ENCODE measurements at places on chromosomes 7 and 10.

DNA sequence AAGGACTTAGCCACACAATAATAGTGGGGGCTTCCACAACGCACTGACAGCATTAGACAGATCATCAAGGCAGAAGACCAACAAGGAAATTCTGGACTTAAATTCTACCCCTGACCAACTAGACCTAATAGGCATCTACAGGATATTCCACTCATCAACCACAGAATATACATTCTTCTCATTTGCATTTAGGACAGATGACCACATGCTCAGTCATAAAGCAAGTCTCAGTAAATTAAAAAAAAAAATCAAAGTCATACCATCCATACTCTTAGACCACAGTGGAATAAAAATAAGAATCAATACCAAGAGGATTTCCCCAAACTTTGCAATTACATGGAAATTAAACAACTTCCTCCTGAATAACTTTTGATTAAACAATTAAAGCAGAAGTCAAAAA lies 155.9 kb downstream of the CDK14 start:
- no peak for DNase-seq

DNA sequence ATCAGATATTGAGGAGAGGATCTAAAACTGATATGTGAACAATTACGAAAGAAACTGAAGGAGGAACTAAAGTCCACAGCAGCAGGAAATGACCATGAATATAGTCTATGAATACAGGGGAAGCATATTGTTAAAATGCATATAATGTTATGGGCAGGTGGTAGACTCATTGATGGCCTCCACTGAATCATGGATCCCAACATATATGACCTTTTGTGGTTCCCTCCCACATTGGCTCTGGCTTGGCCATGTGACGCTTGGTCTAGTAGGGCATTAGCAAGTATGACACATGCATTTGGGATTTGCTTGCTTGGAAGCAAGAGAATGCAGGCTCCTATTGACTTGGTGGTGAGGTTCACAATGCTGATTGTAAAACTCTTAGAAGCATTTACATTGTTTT lies 55.2 kb upstream of the RAB18 start:
- DNase-seq: no peak

- no peak for DNase-seq
These were observed 15.5 kb downstream of the SVIL start for GRCh38 chr10:29619241-29619669.

GRCh38 chr10:120342115-120342714 lies 114.8 kb upstream of the PLPP4 start:
- no peak for DNase-seq

- no peak for DNase-seq
These were observed 18.0 kb downstream of the STX1A start for GRCh38 chr7:73701357-73701995.

DNA sequence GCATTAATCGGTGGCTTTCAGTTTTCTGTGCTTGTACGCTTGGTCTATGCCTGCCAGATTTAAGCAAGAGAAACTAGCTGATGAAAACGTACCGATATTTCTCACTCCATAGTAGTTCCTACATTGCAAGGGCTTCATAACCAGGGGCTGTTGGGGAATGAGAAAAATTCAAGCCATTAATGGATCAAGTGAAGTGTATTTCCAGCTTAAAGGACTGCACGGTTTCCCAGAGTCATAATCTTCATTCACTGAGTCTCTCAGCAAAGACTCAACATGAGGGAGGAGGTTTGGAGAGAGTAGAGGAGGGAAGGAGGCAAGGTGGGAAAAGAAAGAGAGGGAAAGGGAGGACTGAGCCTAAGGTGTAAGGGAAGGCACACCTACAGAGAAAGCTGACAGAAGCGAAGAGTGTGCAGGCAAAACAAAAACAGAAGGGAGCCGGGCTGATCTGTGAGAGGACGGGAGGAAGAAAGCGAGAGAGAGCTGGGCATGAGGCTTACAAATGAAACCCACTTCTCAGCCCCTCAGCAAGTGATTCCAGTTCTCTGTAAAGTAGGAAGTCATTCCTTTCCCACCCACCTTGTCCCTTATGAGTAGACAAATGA lies 625 bp downstream of the GIMAP2 start:
- DNase-seq: no peak

- DNase-seq: no peak
These were observed 93.6 kb upstream of the CUX1 start for GRCh38 chr7:101723835-101724234.

GRCh38 chr7:92751902-92752901 lies 84.2 kb downstream of the CDK6 start:
- no peak for DNase-seq

- no peak for DNase-seq
These were observed 67.3 kb downstream of the GLCCI1 start for GRCh38 chr7:8035647-8036518.

DNA sequence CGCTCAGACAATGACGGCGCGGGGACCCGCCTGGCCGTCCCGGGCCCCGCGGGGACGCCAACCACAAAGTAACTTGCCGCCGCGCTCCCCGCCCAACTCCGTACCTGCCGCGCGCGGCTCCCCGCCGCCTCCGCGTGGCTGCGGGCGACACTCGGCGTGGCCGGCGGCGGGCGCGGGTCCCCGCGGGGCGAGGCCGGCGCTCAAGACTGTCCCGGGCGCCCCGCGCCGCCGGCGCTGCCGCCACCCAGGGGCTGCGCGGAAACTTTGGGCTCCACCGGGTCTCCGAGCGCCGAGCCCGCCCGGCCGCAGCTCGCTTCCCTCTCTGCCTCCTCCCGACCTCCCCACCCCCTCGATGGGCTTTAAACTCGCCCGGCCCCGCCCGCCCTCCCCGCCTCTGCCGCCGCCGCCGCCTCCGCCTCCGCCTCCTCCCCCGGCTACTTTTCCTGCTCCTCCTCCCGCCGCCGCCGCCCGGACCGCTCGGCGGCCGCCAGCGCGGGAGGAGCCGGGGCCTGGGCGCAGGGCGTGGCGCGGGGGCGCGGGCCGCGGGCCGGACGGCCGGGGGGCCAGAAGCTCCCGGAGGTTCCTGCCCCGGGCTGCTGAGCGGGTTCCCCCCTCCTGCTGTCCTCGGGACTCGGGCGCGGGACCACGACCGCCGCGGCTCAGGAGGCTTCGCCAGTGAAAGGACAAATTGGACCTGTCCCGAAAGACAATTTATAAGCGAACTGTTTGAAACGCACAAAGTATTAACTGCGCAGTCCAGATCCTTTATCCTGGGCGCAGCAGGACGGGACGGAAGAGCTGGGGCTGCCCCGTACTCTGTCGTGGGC lies 10.6 kb upstream of the GRB10 start:
- DNase-seq: no peak

- DNase-seq: no peak
These were observed 234.0 kb upstream of the CXCL12 start for GRCh38 chr10:44618910-44619309.

DNA sequence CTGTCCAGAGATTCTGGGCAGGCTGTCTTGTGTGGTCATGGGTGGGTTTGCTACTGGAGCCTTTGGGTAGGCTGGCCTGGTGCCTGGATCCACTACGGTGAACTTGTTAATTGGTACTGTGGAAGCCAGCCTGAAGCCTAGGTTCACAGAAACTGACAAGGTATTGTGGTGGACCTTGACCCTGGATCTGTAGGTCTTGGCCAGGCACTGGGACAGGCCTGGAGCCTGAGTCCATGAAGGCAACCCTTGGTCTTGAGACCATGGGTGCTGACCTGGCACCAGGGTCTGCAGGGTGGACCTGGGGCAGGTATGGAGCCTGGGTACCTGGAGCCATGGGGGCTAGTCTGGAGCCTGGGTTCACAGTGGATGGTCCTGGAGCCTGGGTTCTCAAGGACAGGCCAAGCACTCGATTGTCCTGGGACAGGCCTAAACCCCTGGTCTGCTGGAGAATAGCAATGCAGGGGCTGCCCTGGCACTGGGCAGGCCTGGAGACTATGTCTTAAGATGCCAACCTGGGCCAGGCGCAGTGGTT lies 85.8 kb downstream of the CCDC3 start:
- DNase-seq: no peak

GRCh38 chr10:70135046-70135445 lies 2.4 kb upstream of the AIFM2 start:
- DNase-seq: no peak

- DNase-seq: no peak
These were observed 866.3 kb downstream of the ANKRD7 start for GRCh38 chr7:119090851-119091250.

- no peak for DNase-seq
These were observed 129.3 kb downstream of the PKD1L1 start for GRCh38 chr7:47818796-47819606.

DNA sequence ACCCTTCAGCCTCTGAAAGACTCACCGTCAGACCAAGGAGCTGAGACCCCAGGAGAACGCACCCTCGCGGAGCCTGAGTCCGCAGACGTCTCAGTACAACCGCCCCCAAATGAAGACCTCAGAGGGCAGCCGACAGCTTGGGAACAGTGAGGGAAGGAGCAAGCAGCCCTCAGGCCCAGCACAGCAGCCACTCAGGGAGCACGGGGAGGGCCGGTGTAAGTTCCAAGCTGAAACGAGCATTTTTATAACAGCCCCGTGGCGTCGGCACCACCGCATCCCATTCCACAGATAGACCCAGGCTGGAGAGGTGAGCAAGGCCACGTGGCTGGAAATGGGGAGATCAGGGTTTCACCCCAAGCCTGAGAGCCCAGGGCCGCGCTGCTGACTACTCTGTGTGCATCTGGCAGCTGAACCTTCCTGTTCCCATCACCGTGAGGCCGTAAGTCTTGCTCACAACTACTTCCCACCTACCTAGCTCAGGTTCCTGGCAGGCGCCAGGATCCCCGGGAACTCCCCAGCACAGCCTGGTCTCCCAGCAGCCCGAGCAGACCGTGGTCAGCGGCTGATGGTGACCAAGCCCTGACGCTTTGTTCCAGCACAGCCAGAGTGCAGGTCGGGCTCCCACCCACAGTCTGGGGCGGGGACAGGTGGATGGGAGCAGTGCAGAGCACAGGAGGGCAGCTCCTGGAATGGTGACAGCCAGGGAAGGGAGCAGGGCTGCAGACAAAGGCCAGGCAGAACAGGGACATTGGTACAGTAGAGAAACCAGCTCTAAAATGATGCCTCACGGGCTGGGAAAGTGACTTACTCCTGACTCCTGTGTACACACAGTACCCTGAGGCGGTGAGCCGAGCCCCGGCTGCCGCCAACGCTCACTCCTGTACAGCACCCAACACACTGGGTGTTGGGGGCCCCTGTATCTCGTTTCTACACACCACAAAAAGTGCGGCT lies 6.1 kb upstream of the NOM1 start:
- no peak for DNase-seq

GRCh38 chr10:132064082-132064755 lies 1.5 kb upstream of the JAKMIP3 start:
- DNase-seq: no peak

GRCh38 chr7:128904381-128905197 lies 5.9 kb downstream of the KCP start:
- no peak for DNase-seq

DNA sequence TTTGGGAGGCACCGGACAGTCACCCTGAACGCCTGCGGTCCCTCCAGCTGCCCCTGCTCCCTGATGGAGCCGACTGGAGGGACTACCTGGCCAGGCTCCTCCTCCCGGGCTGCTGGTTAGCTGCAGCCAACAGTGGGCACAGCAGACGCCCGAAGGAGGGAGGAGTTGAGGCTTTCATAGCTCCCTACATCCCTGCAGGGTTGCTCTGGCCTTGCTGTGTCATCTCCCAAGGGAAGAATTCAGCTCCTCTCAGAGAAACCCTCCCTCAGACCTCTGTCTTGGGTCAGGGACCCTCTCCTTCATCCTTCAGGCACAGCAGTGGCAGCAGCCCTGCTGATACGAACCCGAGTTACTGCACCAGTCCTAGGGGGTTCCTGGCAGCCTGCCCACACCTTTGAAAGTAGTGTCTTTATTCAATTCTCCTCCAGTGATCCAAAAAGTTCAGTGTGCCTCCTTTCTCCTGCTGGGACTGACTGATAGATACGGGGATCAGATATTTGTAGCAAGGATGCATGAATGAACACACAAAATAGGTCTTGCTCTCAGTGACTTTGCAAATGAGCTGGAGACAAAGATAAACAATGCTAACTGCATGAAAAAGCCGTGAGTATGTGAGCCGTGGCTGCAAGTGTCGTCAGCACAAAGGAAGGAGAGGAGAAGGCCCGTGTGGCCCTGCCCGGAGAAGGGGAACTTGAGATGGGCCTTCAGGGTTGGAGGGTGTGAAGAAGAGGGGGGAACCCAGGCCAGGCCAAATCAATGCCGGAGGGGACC lies 136.6 kb downstream of the PRKAG2 start:
- DNase-seq: no peak

DNA sequence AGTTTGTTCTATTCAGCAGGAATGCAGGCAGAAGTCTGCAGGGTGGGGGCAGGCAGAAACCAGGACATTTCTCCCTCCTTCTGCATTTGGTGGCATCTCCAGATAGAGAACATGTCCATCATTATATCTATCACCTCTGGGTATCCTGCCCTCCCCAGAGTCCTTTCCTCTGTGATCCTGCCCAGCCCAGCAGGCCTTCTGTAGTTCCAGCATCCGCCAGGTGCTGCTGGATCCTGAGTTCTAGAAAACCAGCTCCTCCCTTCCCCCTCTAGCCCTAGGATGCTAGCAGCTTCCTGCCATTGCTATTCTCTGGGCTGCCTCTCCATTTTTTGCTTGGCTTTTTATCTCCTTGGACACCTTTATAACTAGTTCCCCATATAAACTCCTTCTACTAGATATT lies 180.3 kb downstream of the KCNMA1 start:
- DNase-seq: no peak

DNA sequence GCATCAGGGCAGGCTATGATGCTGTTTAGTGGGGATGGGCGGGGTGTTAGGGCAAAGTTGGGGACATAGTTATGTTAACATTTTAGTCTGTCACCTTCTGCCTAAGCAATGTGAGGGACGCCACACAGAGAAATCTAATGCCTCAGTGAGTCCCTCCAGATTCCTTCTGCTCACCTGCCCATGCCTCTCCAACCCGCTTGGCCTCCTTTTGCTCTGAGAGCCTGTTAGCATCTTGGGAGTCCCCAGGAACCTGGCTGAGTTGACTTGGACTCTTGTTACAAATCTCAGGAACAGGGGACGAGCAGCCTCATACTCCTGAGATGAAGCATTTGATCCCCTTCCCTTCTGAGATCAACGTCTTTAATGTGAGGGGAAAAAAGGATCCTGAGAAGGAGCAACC lies 336.8 kb downstream of the CCSER2 start:
- DNase-seq: no peak

DNA sequence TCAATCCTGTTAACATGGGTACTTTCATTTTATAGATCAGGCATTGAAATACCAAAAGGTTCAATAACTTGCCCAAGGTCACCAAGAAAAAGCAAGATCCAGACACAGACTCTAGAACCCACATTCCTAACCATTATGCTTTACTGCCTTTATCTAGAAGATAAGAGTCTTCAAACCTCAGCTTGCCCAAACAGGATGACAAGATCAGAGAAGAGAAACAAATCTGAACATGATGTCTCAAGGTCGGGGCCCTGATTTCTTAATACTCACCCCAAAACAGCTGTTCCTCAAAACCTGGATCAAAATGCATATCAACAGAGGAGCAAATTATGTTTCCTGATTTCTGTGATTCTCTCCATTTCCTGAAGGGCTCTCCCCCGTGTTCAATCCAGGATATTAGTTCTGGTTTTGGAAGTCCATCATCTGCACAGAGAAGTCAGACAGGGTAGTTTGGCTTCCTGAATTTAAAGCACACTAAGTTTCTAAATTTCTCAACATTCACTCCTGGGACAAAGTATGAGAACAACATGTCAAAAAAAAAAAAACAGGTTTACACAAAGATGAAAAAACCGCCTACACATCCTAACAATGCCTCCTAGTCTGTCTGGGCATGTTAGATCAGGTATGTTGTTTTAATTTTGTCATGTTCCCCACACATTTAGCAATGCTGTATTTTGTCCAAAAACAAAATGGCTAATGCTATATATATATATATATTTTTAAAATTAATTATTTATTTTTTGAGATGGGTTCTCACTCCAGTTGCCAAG lies 16.2 kb downstream of the ZNF786 start:
- no peak for DNase-seq

Measured in NCI-H187 (cell line).